ENCODE measurements at places on chromosomes 2 and 18.
A peak's percentile ranks its signal among the peaks of the same experiment; 100 is the strongest.

DNA sequence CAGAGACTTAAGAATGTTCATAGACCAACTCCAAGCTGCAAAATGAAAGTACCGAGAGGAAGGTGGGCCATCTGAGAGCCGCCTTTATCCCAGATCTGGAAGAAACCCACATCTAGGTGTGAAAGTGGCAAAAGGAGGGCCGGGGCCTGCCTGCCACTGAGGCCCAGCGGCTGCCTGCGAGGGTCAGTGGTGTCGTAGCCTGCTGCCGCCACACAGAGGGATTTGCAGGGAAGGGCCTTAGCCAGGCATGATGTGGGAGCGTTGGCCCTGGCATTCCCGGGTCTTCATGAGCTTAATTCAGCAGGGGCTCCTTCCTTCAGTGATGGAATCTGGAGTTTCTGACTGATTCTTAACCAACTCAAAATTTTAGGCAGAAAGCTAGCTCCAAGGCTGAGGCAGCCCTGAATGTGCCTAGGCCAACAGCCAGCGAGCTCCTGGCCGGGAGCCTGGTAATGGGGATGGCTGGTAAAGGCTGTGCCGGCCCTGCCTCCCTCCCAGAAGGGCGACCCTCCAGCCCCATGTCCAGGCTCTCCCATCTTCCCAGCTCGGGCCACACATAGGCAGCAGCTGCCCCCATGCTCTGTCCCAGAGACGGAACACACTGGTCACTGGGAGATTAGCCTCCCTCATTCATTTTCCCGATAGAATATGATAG is 230.1 kb downstream of the AGAP1 start:
- DNase-seq, result no peak

DNA sequence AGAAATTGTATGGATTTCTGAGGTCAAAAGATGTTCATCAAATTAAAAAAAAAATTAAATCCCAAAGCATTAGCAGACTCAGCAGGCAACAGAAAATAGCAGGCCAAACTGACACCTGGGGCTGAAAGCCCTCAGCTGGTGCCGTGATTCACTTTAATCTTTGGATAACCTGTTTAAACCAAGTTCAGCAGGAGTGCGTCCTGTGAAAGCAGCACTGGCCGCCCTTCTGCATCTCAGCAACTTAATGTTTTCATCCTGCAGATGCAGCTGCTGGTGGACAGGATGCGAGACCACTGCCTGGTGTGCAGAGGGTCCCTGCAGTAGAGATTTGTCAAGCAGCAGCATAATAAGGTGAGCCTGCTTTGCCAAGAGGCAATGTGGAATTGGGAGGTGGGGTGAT is 41.2 kb downstream of the CCDC68 start:
- DNase-seq, result no peak

DNA sequence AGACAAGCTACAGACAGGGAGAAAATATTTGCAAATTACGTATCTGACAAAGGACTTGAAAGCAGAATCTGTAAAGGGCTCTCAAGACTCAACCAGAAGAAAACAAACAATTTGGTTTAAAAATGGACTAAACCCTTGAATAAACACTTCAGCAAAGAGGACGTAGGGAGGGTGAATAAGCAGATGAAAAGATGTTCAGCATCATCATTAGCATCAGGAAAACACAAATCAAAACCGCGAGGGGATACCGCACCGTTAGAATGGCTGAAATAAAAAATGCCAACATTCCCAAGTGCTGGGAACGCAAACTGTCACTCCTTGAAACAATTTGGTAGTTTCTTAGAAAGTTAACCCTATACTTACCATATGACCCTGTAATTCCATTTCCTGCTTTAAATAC is 136.7 kb downstream of the MBP start:
- DNase-seq, result no peak

DNA sequence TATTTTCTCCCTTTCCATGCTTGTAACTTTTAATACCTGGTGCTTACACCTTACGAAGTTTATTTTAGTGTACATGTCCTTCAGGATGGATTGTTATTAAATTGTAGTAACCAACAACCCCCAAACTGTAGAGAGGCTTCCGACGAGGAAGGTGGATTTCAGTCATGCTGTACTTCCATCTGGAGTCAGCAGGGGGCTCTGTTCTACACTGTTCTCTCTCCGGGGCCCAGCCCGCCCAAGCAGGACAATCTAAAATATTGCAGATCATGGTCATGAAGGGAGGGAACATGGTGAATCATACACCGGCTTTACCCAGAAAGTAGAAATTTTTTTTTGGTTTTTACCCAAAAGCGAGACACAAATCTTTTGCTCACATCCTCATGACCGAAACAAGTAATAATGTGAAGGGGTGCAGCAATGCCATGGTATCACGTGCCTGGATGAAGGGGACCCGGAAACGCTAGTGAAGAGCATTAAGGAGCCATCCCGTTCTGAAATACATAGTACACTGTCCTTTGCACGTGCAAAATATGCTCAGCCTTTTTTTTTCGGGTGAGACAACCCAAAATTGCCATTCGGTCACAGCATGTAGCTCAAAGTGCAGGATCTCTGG is 884.8 kb downstream of the EPHA4 start:
- peak; percentile 22 for DNase-seq

GRCh38 chr2:66125951-66126350 is 309.0 kb upstream of the MEIS1 start:
- DNase-seq, result no peak

- DNase-seq, result no peak
Observed at GRCh38 chr2:63642946-63643345, 54.2 kb downstream of the MDH1 start.

DNA sequence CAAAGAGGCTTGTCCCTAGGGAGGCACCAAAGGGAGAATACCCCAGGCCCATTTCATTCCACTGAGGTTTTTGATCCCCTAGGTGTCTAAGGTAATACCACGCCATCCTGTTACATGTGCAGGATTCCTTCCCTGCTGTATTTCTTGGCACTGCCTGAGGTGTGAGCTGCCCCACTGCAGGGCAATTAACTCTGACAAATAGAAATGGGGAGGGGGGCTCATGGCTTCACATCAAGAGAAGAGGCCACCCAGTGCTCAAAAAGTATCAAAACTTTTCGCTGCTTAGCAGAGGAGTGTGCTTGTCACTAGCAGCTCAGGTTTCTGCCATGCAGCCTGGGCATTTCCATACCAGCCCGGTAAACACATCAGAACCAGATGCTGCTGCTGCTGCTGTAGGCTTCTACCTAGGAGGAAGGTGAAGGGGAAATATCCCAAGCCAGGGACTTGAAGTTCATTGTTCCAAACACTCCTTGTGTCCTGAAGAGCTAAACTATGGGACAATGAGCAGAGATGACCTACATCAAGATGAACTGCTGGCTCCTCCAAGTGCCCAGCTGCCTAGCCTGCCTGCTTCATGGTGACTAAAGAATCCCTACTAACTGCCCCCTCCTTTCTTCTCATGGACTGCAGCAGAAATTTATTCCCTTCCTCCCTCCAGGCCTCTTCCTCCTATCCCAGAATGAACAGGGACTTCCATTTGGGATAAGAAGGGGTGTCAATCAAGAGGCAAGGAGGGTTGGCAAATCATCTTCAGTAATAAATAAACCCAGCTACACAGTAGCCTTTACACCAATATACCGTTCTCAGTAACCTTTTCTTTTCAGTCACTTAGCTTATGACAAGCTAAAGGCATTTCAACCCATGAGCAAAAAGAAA is 16.4 kb downstream of the POU3F3 start:
- no peak for DNase-seq

GRCh38 chr2:235810252-235810651 is 316.4 kb downstream of the AGAP1 start:
- DNase-seq, result no peak

GRCh38 chr2:182870227-182870626 is 3.8 kb upstream of the FRZB start:
- peak; percentile 65 for DNase-seq

GRCh38 chr2:10839813-10840212 is 27.2 kb upstream of the PDIA6 start:
- peak; percentile 24 for DNase-seq

DNA sequence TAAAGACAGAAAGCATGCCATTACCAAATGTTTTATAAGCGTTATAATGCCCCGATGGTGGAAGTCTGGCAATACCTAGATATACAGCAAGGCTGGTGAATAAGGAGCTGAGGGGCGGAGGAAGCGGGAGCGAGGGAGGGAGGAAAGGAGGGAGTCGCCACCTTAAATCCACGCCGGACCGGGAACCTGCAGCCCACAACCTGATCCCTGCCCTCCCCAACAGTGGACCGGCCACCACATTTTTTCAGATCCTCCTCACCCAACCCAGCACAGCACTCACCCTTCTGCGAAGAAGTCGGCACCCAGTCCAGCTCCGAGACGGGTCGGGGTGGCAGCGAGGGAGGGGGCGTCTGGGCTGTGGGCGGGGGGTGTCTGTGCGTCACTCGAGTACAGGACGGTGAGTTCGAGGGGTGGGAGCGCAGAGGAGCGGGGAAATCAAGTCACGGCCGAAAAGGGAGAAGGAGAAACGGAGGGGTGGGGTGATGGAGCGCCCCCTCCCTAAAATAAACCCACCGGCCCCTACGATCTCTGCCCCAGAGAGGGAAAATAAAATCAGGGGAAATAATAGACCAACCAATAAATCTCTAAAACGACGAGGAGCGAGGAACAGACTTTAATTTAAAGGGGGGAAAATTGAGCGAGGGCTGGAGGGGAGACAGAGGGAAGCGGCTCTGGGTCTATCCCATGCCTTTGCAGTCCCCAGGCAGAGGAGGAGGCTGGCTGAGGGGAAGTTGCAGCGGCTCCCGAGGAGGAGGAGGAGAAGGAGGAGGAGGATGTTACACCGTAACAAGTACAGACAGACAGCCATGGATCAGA is 96.5 kb upstream of the SERTAD2 start:
- DNase-seq, result peak; percentile 39

- DNase-seq, result no peak
Observed at GRCh38 chr2:196591004-196591403, 48.5 kb upstream of the CCDC150 start.

- DNase-seq, result no peak
Observed at GRCh38 chr18:45771587-45772480, 47.9 kb downstream of the SLC14A1 start.

DNA sequence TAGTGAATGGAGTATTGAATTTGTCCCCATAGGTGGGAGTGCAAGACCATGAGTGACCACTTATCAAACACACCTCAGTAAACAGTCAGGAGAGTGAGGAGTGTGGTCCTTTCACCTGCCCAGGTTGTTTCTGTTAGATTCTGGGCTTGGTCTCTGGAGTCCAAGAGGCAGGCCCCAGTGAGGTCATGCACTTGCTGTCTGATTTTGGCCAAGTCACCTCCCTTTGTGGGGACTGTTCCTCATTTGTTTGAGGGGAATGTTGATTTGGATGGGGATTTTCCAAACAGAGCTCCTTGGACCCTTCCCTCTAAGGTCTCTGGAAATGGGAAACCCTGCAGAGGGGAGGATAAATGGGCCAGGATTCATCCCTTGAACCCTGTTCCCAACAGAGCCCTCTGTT is 7.3 kb downstream of the IL1RN start:
- DNase-seq, result no peak

DNA sequence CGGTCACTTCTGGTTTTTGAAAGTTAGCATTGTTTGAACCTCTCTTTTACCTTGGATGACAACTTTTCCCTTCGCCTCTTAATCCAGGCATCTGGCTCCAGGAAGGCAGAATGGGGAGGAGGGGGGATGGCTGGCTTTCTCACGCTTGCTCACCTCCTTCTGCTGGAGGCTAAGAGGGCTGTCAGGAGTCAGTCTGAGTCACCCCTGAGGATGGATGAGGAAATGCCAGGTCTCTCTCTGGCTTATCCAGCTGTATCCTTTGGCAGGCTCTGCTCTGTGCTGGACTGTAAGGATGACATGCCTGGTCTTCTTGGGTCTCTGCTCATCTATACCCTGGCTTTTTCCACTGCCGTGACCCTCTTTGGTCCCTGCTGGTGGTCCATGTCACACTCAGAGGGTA is 142.9 kb upstream of the GYPC start:
- no peak for DNase-seq

GRCh38 chr2:205686056-205686782 is 3.9 kb downstream of the NRP2 start:
- DNase-seq, result no peak

DNA sequence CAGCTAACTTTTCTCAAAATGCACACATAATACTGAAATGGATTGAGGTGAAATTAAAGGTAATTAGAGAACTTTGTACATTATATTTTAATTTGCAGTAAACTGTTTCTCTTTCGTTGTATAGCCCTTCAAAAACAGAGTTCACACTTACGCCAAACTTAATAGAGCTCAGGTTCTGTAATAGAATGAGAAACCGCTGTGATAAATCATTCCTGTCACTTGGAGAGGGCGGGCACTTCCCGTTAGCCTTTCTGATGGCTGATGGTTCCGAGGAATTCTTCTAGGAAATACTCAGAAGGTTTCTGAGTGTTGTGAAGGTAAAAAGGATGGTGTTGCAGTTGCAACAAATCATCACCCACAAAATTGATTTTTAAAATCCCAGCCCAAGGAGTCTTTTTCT is 155.8 kb upstream of the ALKAL2 start:
- no peak for DNase-seq

- no peak for DNase-seq
Observed at GRCh38 chr2:8379128-8379527, 302.7 kb upstream of the ID2 start.

GRCh38 chr2:135337071-135337470 is 193.9 kb downstream of the ZRANB3 start:
- DNase-seq, result no peak

DNA sequence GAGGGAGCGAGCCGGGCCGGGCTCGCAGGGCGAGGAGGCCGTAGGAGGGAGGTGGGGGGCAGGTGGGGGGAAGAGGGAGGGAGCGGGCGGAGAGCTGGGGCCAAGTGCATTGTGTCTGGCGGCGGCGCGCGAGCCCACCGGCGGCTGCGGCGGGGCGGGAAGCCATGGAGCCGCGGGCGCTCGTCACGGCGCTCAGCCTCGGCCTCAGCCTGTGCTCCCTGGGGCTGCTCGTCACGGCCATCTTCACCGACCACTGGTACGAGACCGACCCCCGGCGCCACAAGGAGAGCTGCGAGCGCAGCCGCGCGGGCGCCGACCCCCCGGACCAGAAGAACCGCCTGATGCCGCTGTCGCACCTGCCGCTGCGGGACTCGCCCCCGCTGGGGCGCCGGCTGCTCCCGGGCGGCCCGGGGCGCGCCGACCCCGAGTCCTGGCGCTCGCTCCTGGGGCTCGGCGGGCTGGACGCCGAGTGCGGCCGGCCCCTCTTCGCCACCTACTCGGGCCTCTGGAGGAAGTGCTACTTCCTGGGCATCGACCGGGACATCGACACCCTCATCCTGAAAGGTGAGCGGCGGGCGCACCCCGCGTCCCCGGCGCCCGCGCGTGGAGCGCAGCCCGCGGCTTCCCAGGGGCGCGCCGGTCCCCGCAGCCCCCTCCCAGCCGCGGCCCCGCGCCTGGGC is at the start of gene TMEM178A:
Gene TMEM178A (plus strand): TSS at position 107 of the 680 bp plus-strand sequence. CDS start 58 bp downstream, at position 165.
- no peak for DNase-seq

- DNase-seq, result no peak
Observed at GRCh38 chr2:66966631-66967030, 430.5 kb upstream of the ETAA1 start.

DNA sequence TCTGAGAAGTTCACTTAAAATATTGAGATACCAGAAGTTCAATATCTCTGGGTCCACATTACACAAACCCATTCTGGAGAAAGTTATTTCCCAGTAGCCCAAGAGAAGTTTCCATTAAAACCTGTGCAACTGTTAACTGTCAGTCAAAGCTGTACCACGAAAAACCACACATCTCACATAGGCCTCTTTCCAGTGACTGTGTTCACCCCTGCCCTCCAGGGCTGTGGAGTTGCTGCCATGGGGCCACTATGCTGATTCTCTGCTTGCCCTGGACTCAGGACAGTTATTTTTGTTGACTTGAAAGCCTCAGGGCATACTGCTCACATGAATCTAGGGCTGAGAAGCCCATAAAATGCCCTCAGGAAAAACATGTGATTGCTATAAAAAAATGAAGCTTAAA is 153.8 kb downstream of the PIEZO2 start:
- DNase-seq, result no peak

GRCh38 chr2:185372188-185372587 is 366.4 kb upstream of the FSIP2 start:
- peak; percentile 4 for DNase-seq

All from HuH-7 (cell line).